Urinary bladder (tissue), 4 donors: ENCODE measurements at places on chromosomes 3 and 15. TPM values are rescaled to one million over a fixed set of nuclear protein-coding genes. Genes with fewer than 3 reads are reported as not detected.

- DNase-seq: no peak
Measured at GRCh38 chr3:163048881-163049280, 1552.3 kb downstream of the OTOL1 start.

DNA sequence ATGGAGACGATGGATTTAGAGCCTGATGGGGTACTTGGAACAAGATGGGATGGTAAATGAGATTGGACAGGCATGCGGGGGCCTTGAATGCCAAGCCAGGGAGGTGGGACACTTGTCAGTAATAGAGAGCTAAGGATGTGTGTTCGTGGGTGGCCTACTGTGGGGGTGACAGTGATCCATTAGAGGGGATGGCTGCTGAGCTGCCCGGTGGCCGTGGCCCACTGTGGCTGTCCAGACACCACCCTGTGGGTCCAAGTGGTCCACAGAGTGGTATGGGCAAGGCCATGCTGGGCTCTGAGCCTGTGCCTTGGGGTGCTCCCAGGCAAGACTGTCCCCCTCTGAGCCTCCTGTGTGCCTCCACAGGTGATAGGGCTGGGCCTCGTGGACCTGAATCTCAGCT, 17.5 kb downstream of the CAND2 start:
- DNase-seq: no peak

GRCh38 chr3:126348308-126348920, 8.8 kb downstream of the KLF15 start:
- no peak for DNase-seq

TPRG1 gene
- total RNA-seq: 6.2 TPM

COL6A5 gene
- total RNA-seq: 6.1 TPM
